Fibroblast of mammary gland (primary cell): ENCODE measurements at places on chromosomes 11 and 22.

DNA sequence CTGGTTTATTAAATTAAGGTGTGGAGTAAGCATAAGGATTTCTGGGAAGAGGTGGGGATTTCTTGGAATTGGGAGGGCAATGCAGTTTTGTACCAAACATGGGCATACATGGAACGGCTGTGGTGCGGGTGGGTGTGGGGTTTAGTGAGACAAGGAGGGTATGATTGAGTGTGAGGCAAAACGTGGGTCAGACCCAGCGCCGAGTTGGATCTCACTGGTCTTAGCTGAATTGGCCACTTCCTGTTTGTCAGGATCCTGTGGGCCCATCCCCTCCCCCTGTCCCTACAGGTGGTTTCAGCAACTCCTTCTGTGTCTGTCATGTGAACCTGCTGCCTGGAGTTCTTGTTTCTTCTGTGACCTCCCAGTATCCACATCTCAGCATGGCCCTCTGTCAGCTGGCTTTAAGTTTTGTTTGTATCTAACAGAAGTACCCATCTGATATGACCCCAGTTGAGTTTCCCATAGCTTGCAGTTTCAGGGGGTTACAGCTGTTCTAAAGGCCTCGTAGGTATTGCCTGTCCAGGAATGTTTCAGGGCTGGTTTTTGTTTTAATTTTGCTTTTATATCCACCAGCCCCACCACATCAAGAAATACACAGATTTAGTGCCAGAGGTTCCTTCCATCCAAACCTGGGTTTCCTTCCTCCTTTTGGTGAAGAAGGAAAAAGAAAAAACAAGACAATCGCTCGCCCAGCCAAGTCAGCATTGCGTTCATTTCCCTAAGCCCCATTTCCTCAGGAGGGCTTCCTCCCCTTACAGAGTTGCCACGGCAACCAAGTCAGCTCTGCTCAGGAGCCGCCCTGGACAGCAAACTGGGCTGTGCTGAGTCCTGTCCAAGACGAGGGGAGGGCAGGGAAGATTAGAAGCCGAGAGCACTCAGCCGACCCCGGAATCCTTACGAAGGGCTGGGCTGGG lies 6.0 kb downstream of the APOL1 start:
- DNase-seq = peak; percentile 49

GRCh38 chr11:85052636-85053035 lies 574.5 kb downstream of the DLG2 start:
- no peak for DNase-seq

DNA sequence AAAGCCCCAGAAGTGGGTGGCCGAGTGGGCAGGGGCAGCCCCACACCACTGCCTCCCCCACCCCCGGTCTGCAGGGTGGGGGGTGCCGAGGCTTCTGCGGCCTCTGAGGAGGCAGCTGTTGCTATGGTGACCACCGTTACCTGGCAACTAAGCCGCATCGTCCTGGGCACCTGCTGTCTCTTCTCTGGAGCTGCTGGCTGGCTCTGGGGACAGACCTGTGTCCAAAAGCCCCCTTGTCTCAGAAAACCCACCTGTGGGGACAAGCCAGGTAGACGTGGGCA lies 79.9 kb upstream of the PRR5 start:
- no peak for DNase-seq

DNA sequence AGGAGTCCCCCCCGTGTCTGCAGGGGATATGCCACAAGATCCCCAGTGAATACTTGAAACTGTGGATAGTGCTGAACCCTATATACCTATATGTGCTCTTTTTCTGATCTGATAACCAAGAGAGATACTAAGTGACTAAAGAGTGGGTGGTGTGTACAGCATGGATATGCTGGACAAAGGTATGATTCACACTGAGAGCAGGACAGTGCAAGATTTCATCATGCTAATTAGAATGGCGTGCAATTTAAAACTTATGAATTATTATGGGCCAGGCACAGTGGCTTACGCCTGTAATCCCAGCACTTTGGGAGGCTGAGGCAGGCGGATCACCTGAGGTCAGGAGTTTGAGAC lies 90.2 kb upstream of the ALKBH3 start:
- DNase-seq = peak; percentile 58

DNA sequence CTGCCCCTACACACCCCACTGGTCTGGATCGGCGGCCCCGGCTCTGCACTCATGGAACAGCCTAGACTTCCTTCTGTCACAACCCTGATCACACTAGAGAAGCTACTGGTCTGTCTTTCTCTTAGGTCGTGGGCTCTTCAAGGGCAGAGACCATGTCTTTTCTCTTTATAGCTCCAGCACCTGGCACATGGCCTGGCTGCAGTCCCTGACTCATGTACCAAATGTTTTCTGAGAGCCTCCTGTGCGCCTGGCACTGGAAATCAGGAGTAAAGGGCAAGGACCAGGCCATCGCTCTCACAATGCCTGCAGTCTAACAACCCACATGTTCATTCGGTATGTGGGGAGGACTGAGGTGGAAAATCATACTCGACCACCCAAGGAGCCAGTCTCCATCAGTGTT lies 7.5 kb downstream of the ASCC2 start:
- DNase-seq = peak; percentile 26

DNA sequence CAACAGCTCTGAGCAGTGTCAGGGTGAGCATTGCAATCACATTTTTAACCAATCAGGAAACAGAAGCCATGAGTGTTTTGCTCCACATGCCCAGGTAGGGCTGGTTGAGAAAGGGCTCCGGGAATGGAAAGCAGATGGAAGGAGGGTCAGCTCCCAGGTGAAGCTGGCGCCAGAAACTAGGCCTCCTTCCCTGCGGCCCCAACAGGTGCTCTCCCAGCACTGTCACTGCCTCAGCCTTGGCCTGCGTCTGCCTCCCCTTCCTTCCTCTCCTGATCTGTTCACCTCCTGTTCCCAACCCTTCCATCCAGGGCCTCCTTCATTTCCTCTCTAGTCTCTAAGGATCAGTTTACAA lies 4.6 kb upstream of the VSIG10L2 start:
- DNase-seq = no peak

DNA sequence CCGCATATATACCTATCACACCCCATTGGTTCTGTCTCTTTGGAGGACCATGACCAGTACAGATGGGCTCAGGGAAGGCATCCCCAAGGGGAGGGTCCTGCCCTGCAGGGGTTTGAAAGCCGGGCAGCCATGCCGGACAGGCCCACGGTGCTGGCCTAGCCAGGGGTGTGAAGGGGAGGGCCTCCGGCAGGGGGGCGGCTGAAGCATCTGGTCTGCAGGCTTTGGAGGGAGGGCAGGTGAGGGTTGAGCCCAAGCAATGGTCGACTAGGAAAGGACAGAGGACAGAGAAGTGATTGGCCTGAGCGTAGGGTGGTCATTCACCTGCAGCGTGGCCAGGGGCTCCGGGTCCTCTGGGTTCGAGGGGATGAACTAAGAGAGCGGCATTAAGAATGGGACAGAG lies 11.2 kb upstream of the CTSD start:
- no peak for DNase-seq
